ENCODE measurements at places on chromosomes 11 and 22.

DNA sequence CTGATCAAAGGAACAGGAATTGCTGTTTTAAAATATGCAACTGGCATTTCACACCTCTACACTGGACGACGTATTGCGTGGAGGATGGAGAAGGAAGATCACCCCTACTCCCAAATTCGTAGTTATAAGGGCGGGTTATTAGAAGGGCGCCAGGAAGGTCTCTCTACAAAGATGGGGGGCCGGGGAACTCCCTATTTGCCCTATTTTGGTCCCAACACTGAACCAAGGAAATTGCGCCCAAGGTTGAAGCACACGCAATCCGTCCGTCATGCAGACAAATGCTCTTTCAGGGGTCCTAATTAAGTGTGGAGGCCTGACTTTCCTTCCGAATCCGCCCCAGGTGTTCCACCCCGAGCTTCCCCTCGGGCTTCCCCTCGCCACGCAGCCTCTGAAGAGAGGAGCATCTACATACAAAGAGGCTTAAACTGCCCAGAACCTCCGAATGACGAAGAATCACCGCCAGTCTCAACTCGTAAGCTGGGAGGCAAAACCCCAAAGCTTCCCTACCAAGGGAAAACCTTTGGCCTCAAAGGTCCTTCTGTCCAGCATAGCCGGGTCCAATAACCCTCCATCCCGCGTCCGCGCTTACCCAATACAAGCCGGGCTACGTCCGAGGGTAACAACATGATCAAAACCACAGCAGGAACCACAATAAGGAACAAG is 396 bp downstream of the NPAT start:
- no peak for DNase-seq

- DNase-seq: no peak
These were observed 83.0 kb downstream of the ISX start for GRCh38 chr22:35148866-35149548.

DNA sequence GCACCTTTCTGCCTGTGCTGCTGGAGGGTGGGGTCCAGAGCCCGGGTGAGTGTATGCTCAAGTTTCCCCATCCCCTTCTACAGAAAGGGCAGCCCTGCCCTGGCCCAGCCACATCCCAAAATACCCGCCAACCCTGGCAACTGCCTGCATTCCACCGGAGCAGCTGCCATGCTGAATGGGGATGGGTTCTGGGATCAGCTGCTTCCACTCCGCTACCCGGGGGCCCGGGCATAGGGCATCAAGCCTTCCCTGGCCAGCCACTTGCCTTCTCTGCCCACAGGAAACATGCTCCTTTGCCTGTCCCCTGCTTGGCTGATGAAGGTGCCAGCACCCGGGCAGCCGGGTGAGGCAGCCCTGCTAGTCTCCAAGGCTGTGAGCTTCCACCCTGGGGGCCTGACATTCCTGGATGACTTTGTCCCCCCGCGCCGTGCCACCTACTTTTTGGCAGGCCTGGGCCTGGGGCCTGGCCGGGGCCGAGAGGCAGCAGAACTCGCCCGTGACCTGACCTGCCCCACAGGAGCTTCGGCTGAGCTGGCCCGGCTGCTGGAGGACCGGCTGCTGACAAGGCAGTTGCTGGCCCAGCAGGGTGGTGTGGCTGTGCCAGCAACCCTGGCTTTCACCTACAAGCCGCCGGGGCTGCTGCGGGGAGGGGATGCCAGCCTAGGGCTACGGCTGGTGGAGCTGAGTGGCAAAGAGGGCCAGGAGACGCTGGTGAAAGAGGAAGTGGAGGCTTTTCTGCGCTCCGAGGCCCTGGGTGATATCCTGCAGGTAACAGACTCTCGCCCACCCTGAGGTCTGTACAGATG is 3.2 kb downstream of the CARNS1 start:
- no peak for DNase-seq

GRCh38 chr11:202490-202889 is 4.7 kb downstream of the BET1L start:
- no peak for DNase-seq

GRCh38 chr11:41879214-41879613 is 419.8 kb upstream of the LRRC4C start:
- DNase-seq: peak; percentile 94

GRCh38 chr11:76810151-76810853 is 27.1 kb downstream of the TSKU start:
- peak; percentile 36 for DNase-seq

DNA sequence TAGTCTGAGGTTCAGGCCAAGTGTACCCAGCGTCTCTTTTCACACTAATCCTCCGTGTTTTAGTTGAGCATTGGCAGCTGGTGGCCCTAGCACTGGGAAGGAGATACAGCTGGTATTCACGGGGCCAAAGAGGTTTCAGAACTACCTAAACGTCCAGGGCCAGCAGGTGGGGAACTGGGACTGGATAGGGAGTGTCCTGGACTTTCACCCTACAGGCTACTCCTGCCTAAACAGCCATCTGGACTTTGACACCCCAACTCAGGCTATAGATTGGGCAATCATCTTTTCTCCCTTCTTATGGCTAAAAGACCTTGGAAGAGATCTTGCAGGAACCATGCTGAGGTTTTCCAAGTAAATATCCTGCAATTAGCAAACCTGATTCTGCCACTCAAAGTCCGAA is 2.8 kb downstream of the SPON1 start:
- no peak for DNase-seq

GRCh38 chr22:19105867-19106802 is 16.1 kb downstream of the DGCR2 start:
- no peak for DNase-seq

GRCh38 chr11:9594267-9595046 is 21.0 kb downstream of the WEE1 start:
- DNase-seq: no peak

- DNase-seq: no peak
These were observed 18.6 kb upstream of the DGCR8 start for GRCh38 chr22:20061481-20061861.

DNA sequence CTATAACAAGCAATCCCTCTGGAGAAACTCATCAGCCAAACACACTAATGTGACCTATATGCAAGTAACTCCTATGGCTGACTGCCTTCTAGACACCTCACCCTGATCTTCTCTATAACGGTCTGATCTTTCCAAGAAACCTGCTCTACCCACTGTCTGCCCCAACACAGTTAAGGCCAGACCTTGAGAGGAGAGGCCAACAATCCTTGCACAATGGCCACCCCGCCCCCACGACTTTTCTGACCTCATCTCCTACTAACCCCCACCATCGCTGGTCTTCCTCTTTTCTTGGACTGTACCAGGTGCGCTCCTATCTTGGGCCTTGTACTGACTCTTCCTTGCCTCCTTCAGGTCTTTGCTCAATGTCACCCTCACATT is 12.5 kb downstream of the HIRA start:
- DNase-seq: no peak

DNA sequence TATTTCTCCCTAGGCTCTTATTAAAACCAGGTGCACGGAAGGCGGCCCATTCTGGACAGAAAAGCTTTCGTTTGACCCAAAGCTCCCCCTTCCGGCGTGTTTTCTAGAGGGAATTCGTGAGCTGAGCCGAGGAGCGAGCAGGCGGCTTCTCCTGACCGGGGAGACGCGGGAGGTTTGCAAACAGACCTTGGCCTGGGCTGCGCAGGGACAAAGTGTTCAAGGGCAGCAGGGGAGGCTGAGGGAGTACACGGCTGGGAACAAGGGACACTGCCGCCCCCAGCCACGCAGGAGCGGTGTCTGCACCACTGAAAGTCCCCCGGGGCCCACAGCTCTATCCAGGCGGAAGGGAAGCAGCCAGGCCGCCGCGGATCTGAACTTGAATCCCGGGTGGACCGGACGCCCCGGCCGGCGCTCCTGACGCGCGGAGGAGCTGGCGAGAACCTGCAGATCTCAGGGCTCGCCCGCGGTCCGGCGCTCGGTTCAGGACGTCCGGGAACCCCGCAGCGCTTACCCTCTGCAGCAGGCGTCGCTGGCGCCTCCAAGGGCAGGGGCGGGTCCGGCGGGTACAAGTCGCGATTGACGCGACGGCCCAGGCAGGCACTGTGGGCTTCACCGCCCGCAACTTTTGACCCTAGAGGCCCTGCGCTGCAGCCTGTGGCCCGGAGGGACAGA is 101.9 kb downstream of the WT1 start:
- peak; percentile 66 for DNase-seq

DNA sequence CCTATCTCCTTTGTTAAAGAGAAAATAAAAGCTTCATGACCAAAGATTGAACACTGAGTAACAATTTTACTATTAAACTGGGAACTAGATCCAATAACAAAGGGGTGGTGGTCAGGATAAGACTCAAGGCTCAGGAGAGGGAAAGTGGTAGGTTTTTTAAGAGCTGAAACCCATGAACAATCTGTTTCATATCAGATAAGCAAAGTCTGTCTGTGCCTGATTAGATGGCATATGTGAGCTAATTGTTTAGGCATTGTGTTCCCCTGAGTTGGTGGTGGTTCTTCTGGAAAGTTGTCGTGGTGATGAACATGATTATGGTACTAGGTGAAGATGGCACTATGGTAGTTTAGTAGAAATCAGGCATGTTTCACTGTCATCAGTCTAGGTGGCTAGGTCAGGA is 24.4 kb downstream of the USP47 start:
- DNase-seq: no peak

GRCh38 chr11:3854660-3854976 is 846 bp upstream of the STIM1 start:
- DNase-seq: no peak

DNA sequence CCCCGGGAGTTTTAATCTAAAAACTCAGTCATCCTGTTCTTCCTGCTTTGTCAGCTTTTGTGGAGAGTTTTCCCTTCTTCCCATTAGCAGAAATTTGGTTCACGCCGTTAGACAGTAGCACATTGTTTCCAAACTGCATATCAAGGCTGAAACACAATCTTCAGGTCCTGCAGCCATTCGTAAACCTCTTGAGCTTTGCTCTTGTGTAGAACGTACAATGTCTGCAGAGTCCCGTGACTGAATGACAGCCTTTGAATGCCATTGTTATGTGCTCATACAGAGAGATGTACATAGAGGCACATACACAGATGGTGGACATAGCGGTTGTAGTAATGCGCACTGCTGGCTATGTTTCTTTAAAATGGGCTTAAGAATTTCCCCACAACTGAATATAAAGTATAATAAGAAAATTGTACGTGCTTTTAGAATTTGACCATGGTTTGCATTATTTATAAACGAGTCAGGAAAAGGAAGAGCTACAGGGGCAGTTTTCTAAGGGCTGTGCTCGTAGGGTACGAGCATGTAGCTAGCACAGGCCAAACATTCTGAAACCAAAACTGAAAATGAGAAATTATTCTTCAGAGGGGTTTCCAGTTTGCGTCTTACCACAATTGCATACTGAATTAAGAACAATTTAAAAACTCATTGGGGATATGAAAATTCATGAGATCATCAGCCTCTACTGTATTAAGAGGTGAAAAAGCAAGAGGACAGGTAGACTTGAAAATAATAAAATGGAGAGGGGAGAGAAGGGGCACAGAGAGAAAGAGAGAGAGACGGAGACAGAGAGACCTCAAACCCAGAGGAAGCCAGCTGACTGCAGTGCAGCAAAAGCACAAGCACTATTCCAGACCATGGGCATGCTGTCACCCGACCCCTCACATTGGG is 310.1 kb downstream of the CADM1 start:
- no peak for DNase-seq

DNA sequence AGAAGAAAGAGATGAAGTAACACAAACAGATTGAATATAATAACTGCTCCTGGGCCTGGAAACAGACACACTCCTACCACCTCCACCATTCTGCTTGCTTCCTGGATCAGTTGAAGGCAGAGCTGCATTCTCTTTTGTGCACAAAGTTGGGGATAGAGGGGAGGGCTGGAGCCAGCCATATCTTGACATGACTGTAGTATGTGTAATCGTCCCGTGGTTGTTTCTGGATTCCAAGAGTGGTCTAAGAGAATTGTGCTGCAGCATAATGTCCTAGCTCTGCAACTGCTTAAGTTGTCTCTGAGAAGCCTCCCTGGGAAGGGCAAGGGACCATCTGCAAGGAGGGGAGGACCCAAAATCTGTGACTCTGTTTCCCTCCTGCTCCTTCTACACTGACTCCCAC is 3.2 kb downstream of the CRY2 start:
- DNase-seq: peak; percentile 58

GRCh38 chr11:24386546-24387397 is 110.1 kb upstream of the LUZP2 start:
- DNase-seq: peak; percentile 65

DNA sequence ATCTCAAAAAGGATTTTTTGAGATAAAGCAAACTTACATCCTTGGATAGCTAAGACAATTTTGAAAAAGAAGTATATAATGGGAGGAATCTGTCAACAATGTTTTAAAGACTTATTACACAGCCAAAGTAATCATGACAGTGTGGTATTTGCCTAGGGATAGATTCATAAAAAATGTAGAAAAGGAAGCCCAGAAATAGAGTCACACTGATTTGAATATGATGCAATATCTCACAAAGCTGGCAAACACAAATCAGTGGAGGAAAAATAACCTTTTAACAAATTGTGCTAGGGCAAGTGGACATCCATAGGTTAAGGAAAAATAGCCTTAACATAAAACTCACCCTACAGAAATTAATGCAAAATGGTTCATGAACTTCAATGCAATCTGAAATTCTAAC is 6.0 kb downstream of the XKR3 start:
- no peak for DNase-seq

GRCh38 chr22:29275819-29276565 is 7.9 kb downstream of the EWSR1 start:
- no peak for DNase-seq

- DNase-seq: peak; percentile 70
These were observed 432 bp downstream of the TNKS1BP1 start for GRCh38 chr11:57324154-57324885.

DNA sequence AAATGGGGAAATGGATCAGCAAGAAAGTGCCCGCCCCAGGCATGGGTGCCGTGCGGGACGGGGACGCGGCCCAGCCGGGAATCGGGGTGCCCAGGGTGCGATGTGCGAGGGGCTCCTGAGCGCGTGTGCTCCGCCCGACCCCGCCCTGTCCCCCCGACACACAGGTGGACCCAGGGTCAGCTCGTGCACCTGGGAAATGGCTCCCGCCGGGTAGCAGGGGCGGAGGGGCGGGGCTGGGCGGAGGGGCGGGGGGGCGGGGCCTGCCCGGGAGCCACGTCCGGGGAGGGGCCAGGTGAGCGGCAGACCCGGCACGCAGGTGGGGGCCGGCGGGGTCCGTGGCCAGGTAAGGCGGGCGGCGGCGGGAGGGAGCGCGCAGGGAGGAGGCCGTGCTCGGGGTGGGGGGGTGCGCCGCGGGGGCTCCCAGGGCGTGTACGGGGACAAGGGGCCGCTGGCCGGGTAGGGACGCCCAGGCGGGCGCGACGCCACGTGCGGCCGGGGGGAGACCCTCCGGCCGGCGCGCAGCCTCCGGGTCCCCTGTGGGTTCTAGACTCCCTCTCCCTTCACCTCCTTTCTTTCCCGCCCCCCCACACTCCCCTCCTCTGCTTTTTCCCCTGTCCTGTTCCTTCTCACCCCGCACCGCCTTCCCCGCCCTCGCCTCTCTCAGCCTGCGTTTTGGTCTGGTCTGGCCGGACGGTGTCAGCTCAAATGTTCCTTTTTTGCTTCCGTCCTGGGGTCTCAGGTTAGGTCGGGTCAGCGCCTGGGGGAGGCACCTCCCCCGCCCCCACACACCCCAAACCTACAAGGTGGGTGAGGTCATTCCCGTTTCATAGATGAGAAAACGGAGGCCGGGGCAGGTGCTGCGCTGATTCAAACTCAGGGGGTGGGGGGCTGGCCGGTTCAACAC is at the start of gene ARHGAP8:
TSS of gene ARHGAP8 (plus strand) at position 291 of the 904 bp plus-strand sequence. CDS start 33,953 bp downstream, outside the sequence.
- DNase-seq: no peak

- no peak for DNase-seq
These were observed 78.2 kb downstream of the PPP2R1B start for GRCh38 chr11:111688013-111688412.

Data from fibroblast of skin of scalp (primary cell).